ENCODE measurements at places on chromosomes 4 and X.

DNA sequence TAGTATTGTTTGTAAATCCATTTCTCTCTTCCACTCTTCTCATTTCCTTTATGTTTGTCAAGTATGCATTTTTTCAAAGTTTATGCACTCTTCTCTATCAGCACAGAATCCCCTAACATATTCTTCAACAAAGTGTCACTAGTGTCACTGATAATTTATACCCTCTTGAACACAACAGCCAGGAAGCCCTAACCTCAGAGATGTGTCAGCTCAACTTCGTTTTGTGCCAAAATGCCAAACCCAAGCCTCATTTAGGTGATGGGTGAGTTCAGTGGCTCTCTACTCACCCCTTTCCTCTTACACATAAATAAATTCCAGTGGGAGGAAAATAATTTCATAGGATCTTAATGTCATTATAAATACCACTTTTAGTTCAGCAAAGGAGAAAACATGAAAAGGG lies 22.4 kb upstream of the P2RY10 start:
- DNase-seq = no peak

- DNase-seq = no peak
Observed at GRCh38 chr4:2258091-2259035, 3.5 kb downstream of the MXD4 start.

DNA sequence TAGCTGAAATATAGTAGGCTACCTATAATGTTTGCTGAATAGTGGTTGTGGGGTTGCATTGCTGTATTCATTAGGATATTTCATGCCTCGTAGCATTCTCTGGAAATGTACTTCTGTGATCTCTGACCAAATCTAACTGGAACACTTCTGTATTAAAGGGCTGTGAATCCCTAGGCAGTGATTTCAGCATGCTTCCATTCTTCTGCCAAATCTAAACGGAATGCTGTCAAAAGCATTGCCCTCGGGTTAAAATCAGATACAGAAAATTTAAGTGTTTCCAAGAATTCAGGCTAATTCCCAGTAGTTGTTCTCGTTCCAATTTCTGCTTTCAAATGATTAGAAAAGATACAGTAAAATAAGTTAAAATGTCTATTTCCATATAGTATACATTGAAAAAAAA lies 1847.5 kb upstream of the IGFBP7 start:
- DNase-seq = no peak

DNA sequence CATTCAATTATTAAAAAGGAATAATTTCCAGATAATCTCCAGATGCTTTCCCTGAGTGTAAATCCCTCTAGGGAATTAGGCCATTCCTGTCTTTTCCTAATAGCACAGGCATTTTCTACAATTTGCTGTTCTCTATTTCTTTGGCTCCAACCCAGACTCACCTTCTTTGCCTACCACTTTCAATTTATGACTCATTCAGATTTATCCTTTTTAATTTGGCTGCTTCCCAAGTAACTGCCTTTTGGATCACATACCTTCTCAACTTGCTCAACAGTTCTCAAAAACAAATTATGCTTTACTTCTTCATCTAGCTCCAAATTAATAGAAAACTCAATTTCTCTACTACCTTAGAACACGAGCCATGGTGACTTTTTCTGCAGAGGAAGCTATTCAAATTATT lies 1166.3 kb upstream of the PCDH7 start:
- no peak for DNase-seq

DNA sequence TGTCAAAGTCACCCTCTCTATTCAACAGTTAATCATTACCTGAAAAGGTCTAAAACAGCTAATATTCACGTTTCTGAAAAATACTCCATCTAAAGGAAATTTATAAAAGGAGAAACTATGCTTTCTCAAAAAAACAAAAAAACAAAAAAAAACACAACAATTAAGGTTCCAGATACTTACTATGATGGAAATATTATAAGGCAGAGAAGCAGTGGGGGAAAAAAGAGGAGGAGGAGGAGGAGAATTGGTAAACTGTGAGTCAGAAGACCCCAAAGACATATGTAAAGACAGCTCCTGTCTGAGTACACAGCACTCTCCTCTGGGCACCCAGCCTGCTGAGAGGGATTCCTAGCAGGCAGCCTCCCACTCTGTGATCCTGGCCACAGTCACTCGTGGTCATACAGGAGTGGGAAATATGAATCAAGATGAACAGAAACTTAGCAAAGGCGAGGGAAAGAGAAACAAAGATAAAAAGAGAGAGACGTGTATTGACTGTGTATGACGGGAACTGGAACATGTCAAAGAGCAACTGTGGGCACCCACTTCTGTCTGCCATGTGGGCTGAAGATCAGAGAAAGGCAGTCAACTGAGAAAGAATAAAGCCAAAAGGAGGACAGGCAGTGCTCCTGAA lies 12.5 kb downstream of the KLHL15 start:
- no peak for DNase-seq

DNA sequence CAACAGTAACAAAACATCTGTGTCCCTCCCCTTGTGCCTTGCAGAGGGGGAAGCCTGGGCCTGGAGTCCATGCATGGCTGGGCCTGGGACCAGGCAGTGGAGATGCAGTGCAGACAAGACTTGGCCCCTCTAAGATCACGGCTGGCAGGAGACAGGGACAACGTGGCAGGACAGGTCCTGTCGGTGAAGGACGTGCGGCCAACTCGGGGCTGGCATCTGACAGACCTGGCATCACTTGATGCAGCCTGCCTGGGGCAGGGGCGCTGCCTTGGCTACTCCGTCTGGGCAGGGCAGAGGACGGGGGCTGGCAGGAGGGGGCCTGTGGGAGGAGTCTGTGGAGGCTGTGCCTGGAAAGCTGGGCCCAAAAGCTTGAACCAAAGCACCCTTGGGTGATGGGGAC lies 112.1 kb downstream of the CPZ start:
- DNase-seq = no peak

DNA sequence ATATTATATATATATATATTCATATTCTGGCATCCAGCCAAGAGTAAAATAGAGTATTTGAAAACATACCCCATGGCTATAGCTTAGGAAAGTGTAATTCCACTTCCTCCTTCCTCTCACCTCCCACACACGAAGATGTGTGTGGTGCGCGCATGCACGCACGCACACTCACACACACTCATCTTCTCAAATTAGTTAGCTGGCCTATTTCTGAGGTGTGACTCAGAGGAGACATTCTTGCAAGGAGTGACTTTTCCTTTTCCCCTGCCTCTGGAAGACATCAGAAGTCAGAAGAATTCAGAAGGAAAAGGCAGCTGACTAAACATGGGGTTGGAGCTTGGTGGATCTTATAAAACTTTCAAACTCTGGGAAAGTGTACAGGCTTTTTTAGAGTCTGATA lies 8.8 kb downstream of the ENPEP start:
- peak; percentile 76 for DNase-seq

DNA sequence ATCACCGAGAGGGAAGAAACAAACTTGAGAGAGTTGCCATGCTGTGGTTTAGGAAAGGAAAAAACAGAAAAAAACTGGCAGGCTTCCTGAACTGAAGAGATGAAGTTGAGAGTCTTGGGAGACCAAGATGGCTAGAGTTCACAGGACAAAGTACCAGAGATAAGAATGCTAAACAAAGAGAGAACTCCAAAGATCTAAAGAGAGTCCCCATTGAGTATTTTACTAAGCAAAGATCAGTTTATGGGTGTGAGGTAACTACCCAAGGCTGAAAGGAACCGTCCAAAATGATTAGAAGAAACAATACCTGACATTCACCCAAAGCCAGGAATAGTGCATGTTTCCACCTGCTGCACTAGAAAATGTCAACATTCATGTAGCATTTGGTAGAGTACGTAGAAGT lies 21.8 kb upstream of the COX7B2 start:
- no peak for DNase-seq

DNA sequence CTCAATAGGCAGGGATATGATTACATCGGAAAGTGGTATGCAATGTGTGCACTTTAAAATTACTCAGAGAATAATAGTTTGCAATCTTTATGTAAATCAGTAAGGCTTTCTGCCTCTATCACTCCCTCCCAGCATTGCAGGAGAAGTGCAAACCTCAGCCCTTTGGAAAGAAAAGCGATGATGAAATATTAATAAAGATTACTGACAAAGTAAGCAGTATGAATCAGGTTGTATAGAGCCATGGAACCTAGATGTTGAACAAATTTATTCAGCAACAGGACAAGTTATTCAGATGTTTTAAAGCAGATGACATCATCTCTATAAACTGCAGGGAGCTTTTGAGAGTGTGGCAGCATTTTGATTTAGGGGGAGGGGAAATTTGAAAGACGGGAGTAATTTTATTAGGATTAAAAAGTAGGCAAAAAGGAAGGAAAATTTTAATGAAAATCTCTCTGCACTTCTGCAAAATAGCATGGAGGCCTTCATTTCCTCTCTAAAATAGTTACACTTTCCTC lies 631.7 kb upstream of the GRIA3 start:
- DNase-seq = peak; percentile 4

- no peak for DNase-seq
Observed at GRCh38 chr4:102598762-102599374, 97.7 kb downstream of the NFKB1 start.

- DNase-seq = no peak
Observed at GRCh38 chr4:61662362-61662761, 462.2 kb downstream of the ADGRL3 start.

GRCh38 chrX:31545726-31546125 lies 473.9 kb upstream of the FTHL17 start:
- DNase-seq = no peak

- DNase-seq = no peak
Observed at GRCh38 chrX:53729751-53730150, 43.2 kb upstream of the HUWE1 start.

GRCh38 chrX:29671421-29671820 lies 543.9 kb upstream of the MAGEB2 start:
- DNase-seq = no peak

DNA sequence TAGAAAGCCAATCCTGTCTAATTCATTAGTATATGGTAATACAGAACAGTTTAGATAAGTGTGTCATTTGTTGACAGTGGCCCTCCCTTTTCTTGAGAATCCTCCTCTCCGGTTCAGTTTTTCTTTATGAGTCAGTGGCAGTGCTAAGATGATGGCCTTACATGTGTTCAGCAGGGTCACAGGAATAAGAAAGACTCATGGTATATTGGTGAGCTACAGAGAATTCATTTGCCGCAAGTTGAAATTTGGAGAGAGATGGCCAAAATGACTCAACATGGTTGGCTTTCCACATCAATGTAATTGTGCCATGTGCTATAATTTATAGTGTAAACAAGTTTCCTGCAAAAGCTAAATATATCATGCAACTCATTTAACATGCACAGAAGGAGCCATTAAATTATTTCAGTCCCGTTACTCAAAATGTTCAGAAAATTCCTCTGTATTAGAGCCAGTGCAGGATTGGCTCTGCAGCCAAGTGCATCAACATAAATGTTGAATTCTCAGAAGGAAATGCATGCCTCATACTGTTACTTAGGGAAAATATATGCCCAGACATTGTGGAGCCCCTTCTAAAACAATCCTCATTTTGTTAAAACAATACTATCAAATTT lies 374.3 kb downstream of the AFF2 start:
- no peak for DNase-seq

DNA sequence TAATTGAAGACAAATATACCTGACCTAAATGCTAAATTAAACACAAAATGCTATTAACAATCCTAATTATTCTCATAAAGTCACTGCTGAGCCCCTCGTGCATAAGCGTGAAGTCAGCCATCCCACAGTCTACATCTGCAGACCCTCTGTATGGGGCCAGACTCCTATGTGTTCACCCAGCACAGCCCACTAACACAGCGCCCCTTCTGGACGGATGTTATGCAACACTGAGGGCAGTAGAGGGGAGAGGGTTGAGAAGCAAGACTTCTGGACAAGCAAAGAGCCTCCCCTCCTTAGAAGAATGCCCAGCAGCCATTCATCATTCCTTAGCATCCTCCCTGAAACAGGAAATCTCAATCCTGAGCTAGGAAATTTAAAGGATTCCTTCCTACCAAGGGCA lies 7.9 kb downstream of the TRPC3 start:
- DNase-seq = no peak

DNA sequence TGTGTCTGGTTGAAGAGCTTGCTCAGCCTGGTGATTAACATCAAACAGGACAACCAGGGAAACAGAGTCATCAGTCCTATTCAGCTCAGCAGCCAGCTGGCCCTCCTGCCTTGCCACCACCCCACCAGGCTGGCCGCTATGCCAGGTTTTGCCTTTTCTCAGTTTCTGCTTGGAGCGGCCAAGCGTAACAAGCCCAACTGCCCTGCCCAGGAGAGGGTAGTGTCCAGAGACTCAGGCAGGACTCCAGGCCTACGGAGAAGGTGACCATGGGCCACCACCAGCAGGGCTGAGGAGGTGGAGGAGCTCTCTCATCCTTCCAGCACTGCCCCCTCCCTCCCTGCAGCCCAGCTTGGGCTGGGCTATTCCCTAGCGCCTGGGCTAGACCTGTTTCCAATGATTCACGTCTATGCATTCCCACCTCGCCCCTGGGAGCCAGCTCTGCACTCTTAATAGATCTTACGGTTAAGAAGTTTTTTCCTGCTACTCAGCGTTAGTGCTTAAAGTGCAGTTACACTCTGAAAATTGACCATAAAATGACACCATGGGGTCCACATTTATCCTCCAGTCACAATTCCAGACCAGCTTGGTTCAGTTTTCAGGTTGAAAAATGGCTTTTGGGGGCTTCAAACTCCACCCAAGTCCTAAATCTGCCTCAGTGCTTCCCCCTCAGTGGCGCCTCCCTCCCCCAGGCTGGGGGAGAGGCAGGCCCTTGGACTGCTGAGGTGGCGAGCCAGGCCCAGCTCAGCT lies 124.0 kb upstream of the PJA1 start:
- DNase-seq = no peak

DNA sequence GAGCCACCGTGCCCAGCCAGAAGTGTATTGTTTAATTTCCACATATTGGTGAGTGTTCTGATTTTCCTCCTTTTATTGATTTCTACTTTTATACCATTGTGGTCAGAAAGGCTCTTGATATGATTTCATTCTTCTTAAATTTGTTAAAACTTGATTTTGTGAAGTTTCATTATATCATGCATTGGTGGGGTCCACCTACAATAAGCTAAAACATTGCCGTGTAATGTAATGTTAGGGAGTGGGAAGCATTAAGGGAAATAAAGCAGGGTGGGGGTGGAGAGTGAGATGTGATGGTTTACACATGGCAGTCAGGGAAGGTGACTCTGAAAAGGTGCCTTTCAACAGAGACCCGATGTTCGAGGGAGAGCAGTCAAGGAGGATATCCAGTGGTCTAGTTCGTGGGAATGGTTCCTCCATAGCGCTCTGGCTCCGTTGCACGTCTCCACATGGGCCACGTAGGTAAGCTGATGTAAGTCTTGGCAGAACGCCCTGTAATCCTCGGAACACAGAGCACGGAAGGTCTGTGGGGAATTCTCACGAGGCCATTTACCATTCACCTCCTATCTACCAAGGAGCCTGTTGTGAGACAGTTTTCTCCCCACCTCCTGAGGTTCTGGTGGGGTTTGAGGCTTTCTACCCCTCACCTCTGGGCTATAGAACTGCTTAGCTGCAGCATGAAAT lies 7.7 kb upstream of the WDR13 start:
- no peak for DNase-seq

- no peak for DNase-seq
Observed at GRCh38 chr4:72388521-72388920, 180.5 kb downstream of the ADAMTS3 start.
